ENCODE measurements at places on chromosomes 2 and 18.

- no peak for DNase-seq
Observed at GRCh38 chr18:22168360-22168921, 948 bp upstream of the GATA6 start.

- no peak for DNase-seq
Observed at GRCh38 chr2:68907920-68908253, 36.7 kb upstream of the BMP10 start.

GRCh38 chr2:226426292-226426736 lies 373.3 kb downstream of the IRS1 start:
- no peak for DNase-seq

DNA sequence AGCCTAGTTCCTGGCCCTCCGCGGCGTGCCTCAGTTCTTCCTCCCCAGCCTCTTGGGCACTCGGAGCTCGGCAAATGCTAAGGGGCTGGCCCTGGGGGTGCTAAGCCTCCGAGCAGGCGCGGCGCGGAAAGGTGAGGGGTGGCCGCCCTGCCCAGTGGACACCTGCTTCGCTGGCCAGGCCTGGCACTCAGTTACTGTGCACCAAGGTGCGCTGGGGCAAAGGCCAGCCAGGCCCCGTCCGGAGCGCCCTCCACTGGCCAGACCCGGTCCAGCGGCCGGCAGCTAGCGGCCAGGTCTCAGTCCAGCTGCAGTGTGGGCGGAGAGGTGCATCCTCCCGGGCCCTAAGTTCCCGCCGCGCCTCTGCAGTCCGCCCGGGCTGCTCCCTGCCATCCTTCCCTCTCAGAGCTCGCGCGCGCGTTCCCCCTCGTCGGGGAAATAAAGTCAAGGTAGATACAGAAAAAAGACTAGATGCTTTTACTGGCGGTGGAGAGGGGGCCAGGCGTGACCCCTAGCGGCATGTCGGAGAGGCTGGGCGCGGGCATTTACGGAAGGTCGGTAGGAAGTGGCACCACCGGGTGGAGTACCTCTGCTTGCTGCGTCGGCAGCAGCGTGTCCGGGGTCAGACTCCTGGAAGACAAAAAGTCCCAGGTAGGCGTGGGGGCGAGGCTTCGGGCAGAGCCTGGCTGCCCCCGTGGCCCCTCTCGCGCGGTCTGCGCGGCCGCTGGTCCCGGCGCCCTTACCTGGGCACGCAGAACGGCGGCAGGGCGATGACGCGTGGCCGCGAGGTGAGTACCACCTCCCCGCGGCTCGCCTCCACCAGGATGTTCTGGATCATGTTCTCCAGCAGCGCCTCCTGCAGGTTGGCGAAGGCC lies 9.4 kb upstream of the CRYBA2 start:
- peak; percentile 26 for DNase-seq

GRCh38 chr2:172931918-172932520 lies 143.6 kb upstream of the MAP3K20 start:
- DNase-seq = peak; percentile 53

DNA sequence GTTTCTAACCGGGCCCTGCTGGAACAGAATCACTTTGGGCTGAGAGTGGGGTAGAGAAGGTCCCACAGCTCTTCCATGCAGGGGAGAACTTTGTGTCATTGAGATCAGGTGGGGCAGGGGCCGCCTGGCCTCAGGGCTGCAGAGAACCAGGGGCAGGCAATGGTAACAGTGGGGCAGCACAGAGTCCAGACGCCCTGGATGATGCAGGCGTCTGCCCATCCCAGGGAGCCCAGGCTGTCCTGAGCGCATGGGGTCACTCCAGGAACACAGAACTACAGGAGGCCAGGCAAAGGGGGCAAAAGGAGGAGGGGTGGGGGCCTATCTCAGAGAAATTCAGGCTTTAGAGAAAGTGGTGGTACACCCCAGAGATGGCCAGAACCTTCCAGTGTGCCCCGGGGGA lies 121.3 kb downstream of the NDUFA10 start:
- no peak for DNase-seq

DNA sequence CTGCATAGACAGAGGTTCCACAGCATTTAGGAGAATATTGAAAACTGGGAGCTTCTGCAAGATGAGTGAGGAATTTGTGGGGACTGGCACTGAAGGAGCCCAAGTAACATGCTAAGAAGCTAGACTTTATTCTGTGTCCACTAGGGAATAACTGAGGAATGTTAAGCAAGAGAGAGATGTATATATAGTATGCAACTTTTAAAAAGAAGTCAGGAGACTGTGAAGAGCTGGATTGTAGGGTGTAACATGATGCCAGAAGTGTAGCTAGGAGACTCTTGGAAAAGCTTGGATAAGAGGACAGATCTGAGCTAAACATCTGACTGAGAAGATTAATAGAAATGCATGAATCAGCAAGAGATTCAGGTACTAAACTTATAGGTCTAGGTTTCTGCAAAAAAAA lies 270.6 kb upstream of the MMADHC start:
- DNase-seq = no peak

- DNase-seq = peak; percentile 68
Observed at GRCh38 chr2:85852937-85853498, 35.8 kb downstream of the ST3GAL5 start.

- no peak for DNase-seq
Observed at GRCh38 chr18:11047817-11048216, 101.6 kb downstream of the PIEZO2 start.

- DNase-seq = no peak
Observed at GRCh38 chr18:1014951-1015624, 110.4 kb downstream of the ADCYAP1 start.

DNA sequence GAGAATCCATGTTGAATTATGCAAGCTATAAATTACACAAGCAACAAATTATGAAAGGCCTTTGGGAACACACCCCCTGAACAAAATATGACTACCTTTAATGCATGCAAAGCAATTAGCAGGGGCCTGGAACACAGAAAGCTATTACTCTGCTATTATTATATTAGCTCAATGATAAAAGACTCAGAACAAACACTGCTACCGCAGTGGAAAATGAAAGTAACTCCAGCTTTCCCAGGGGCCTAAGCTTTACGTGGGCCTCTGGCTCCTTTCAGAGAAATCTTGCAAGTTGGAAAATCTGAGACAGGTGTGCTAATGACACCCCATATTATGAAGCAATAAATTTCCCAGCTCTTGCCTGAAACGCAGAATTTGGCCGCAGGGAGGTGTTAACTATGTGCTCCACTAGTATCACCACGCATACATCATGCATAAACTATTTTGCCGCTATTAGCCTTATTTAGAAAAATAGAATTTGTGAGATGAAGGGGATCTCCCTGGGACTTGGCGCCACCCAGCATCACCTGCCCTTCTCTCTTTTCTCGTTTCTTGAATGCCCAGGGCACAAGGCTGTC lies 321.6 kb upstream of the LYPD1 start:
- DNase-seq = no peak

GRCh38 chr2:216163518-216163917 lies 54.4 kb downstream of the XRCC5 start:
- no peak for DNase-seq

DNA sequence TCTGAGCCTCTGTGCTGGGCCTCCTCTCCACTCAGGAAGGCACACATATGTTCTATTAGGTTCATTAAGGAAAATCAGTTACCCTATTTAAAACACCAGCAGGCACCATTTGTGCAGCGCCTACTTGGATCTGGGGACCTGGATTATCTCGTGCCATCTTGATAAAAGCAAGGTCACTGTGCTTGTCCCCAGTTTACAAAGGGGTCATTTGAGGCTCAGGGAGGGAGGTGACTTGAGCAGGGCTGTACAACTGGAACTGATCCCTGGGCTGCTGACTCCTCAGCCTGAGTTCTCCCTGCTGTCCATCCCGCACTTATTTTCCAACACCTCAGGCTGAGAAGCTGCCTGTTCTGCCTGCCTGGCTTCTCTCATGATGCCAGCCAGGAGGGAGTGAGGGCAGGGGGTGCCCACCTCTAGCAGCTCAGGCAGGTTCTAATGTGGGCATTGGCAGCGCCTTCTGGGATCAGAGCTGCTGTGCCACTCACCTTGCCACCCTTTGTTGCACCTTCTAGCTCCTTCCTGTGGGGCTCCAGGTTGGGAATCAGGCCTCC lies 120.3 kb downstream of the GLI2 start:
- no peak for DNase-seq

DNA sequence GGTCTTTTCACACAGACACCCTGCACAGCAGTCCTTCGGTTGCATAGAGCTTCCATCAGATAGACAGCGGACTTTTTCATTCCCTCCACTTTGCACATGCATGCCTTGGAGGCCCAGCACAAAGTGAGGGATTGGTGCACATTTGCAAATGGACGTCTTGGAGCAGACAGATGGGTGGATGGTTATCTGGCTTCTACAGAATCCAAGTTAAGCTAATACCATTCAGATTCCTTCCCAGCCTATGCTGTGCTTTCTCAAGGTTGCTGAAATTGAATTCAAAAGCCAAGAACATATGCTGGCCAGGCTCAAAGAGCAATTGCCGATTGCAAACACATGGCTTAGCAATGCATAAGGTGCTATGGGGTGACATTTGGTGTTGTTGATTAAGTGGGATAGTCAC lies 186.4 kb downstream of the VAPA start:
- DNase-seq = no peak

GRCh38 chr2:85996591-85996990 lies 107.8 kb upstream of the ST3GAL5 start:
- no peak for DNase-seq

GRCh38 chr2:239936838-239937581 lies 88.1 kb downstream of the NDUFA10 start:
- no peak for DNase-seq

GRCh38 chr2:41698678-41699422 lies 349.0 kb upstream of the PKDCC start:
- DNase-seq = peak; percentile 4

- no peak for DNase-seq
Observed at GRCh38 chr2:193566886-193567285, 1372.2 kb upstream of the TMEFF2 start.

- DNase-seq = no peak
Observed at GRCh38 chr2:36170805-36171204, 184.8 kb upstream of the CRIM1 start.

GRCh38 chr2:55311444-55311870 lies 42.4 kb upstream of the MTIF2 start:
- no peak for DNase-seq

- peak; percentile 20 for DNase-seq
Observed at GRCh38 chr2:236507393-236508085, 62.1 kb upstream of the ACKR3 start.

DNA sequence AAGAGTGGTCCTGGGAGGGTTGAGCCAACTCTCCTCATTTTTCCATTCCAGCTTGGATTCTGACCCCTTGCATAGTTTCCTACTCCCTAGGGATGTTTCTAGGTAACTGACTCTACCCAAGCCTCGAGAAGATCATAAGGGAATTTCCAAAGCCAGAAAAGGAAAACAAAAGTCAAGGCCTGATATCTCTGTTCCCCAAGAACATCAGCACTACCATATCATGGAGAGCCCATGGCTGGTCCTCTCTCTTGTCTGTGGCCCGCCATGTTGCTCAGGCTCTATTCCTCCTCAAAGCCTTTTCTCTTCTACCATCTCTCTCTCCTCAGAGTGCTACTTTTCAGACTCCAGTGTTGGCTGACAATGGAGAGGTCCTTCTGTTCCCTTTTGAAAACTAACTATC lies 99.6 kb upstream of the KLF7 start:
- DNase-seq = no peak

GRCh38 chr2:86617153-86617552 lies 6.5 kb downstream of the RNF103 start:
- DNase-seq = no peak

DNA sequence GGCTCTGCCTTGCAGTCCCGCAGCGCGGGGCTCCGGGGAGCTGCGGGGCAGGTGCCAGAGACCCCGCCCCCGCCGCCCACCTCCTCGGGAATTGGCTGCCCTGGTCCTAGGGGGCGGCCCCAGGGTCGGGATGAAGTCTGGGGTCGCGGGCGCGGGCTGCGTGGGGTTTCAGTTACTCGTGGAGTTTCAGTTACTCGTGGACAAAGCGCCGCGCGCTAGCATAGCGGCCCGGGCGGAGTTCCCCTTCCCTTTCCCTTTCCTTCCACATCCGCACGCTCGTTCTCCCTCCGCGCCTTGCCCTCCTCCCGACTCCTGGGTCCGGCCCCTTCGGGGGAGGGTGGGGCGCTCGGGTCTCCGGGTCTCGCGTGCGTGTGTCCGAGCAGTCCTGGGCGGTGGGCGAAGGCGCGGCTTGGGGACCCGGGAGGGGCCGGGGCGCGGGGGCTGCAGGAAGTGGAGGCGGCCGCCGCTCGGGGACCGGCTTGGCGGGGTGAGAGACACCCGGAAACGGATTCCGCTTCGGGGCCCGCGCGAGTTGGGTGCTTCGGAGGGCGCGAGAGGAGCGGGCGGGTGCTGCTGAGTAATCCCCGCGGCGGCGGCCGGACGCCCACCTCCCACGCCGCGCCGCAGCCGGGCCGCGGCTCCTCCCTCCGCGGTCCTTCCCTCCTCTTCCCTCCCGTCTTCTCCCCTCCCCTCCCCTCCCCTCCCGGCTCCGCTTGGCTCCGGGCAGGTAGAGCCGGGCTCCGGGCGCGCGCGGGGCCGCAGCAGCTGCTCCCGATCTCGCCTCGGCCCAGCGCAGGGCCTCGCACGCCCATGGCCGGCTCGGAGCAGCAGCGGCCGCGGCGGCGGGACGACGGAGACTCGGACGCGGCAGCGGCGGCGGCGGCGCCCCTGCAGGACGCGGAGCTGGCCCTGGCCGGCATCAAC lies at the start of gene TTC39C:
TTC39C (plus strand) TSS at position 693 of the 924 bp plus-strand sequence; CDS start at position 811, 118 bp downstream.
- DNase-seq = peak; percentile 69

DNA sequence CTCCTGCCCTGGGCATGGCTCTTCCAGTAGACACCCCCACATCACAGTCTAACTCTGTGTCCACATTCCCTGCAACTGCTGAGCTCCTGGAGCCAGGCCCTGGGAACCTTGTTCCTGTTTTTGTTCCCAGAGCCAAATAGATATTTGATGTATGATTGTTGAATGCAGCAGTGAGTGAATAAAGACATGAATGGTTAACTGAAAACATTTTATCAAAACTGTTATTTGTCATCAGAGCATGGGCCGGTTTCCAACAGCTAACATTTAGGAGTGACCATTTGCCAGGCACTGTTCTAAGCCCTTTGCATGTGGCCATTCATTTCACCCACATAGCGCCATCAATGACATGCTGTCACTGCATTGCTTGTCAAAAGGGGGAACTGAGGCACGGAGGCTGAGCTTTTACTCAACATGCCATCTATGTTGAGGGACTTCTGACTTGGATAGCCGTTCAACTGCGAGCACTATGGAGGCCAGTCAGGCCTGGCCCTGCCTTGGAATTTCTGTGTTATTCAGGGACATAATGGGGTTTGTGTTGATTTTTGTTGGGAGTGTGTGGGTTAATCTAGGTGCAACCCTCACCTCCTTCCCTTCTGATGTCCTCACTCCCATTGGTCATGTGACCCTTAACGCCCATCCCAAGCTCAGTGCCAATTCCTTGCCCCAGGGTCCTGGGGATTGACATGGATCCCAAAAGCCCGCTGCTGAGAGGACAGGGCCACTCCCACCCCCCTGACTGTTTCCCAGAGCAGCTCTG lies 12.6 kb downstream of the IL1R1 start:
- DNase-seq = no peak

GRCh38 chr2:101272045-101272784 lies 19.5 kb downstream of the CNOT11 start:
- DNase-seq = no peak

- DNase-seq = no peak
Observed at GRCh38 chr2:217652761-217653639, 349.8 kb downstream of the TNS1 start.

- DNase-seq = peak; percentile 51
Observed at GRCh38 chr2:216081487-216082116, at the start of the genes PECR and TMEM169. Gene PECR (minus strand): TSS chr2:216081809. CDS start chr2:216081741, 68 bp downstream. Gene TMEM169 (plus strand): TSS chr2:216081919. CDS start chr2:216095964, 14,045 bp downstream.
